Stimulated activated CD4-positive, alpha-beta T cell treated with anti-CD3 and anti-CD28 coated beads, Interleukin-1b, Interleukin-23, amount 100 ng/mL, for 4 hours (primary cell): ENCODE measurements at places on chromosomes 4 and X.

GRCh38 chr4:19164334-19164733, 1087.4 kb upstream of the SLIT2 start:
- no peak for DNase-seq

DNA sequence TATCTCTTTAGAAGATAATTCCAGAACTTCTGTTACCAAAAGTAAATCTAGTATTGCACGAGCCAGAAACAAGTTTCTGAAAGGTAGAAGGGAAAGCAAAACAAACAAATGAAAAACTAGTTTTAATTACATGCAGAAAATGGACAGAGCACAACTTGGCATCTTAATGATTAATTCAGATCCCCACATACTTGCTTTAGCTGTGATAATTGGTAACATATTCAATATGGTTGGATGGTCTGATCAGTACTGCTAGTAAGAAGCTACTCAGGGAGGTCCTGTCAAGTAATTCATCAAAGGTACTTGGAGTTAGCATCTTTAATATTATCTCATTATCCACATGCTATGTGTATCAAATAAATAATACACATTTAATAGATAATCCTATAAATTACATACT, 204.3 kb downstream of the TRAM1L1 start:
- no peak for DNase-seq

- DNase-seq, result no peak
These were observed 501.9 kb downstream of the GABRG1 start for GRCh38 chr4:45621971-45622370.

GRCh38 chr4:66558651-66559050, 888.4 kb upstream of the EPHA5 start:
- no peak for DNase-seq

GRCh38 chr4:104682311-104682710, 187.6 kb upstream of the CXXC4 start:
- DNase-seq, result no peak

DNA sequence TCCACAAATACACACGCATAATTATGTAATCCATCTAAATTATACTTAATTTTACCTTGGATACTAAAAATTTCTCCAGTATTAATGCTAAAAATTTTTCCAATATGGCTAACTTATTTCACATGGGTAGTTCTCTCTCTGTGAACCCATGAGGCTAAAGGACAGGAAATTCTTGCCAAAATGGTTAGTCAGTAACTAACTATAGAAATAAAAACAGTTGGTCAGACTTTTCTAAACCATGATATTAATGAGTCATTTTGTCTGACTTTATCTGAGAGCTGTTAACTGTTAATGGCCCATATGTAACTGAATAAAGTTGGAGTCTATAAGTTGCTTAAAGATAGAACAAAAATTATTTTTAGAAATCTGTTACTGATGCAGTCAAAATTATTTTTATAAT, 549.4 kb downstream of the TLL1 start:
- DNase-seq, result no peak

DNA sequence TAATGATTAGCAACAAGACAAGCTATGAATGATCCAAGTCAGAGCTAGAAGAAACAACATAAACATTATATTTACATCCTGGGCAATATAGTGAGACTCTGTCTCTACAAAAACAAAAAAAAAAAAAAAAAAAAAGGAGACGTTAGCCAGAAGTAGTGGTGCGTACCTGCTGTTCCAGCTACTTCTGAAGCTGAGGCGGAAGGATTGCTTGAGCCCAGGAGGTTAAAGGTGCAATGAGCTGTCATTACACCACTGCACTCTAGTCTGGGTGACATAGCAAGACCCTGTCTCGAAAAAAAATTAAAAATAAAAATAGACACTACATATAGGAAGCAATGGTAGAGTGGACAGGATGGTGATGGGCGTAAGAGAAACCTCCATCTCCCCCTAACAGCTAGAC, 144.6 kb upstream of the VCX3A start:
- DNase-seq, result no peak

GRCh38 chr4:105155426-105155825, 8.8 kb downstream of the TET2 start:
- DNase-seq, result no peak

GRCh38 chrX:118901991-118902390, 72.4 kb upstream of the LONRF3 start:
- DNase-seq, result no peak

DNA sequence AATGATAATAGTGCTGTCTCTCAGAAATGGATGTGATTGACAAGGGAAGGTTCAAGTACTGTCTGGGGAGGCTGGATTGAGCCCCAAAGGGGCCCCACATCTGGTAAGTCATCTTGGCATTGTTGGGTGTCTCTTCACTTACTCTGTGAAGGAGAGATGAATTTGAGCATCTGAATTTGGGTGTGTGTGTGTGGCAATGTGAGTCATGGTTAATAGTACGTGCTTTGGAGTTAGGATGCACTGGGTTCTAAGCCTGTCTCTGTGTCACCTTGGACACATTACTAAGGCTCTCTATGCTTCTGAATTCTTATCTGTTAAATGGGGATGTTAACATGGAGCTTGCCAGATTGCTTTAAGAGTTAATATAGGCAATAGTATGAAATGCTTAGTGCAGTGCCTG, 80.4 kb downstream of the FRAS1 start:
- no peak for DNase-seq

- no peak for DNase-seq
These were observed 57.2 kb downstream of the STBD1 start for GRCh38 chr4:76363556-76364290.

DNA sequence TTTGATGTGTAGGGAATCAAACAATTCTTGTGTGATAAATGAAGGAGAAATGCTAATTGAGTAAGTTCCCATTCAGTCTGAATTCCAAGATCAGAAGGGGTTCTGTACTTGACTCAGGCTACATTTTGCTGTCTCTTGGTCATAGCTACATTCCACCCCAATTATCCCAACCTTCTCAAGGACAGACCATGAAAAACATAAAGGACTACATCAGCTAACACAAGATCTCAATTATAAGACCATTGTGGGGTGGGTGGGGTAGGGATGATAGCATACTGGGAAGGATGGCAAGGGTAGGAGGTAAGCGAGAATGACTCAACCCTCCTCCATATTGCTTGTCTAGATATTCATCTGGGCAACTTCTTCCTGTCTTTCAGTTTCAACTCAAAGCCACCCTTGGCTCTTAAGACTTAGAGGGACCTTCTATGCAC, 87.4 kb upstream of the ETNPPL start:
- no peak for DNase-seq

DNA sequence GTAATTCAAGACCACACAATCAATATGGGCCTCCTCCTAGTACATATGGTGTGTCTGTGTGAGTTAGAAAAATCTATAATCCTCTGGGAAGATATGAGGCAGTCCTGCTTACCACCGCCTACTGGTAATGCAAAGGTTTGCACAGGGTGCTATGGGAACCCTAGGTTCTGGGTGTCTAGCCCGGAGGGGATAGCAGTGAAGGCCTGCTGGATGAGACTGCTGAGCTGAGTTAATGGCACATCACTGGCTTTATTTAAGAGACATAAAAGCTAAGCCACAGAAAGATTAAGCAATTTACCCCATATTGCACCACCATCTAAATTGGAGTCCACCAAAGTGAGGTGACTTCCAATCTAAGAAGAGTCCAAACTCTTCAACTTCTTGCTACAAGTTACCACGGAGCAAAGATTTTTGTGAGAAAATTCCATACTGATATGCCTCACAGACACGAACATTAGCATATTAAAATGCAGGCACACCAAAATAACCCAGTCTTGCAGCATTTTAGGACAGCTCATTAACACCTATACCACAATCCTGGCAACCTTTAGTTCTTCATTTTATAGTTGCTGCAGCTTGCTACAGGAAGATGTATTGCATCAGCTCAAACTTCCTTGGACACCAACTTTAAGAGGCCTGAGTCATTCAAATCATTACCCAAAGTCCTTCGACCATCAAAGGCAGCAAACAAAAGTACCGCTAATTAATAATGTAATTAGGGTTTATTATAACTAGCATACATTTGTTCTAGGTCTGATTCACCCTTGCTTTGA, 13.7 kb downstream of the DGKK start:
- no peak for DNase-seq

DNA sequence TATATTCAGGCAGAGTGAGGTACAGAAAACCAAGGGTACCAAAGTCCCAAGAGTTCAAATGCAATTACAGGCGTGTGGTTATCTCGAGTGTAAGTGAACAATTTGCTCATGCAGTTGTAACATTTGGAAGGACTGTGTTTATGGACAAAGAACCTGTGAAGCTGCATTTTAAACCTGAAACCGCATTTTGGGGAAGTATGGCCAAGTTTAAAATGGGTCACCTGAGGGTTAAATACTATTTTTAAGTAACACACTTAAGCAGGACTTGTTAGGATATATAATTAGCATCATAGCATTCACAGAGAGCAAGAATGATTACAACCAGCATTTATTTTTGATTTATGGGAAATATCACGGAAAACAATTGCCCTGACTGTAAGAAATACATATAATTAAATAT, 79.1 kb upstream of the LCORL start:
- DNase-seq, result no peak

GRCh38 chr4:78432896-78433295, 118.7 kb upstream of the ANXA3 start:
- DNase-seq, result no peak

- DNase-seq, result no peak
These were observed 68.4 kb upstream of the BMPR1B start for GRCh38 chr4:94689155-94689860.

GRCh38 chrX:45347877-45348276, 147.2 kb upstream of the DIPK2B start:
- no peak for DNase-seq

- no peak for DNase-seq
These were observed 123.2 kb downstream of the FHIP1A start for GRCh38 chr4:151532001-151532708.

- no peak for DNase-seq
These were observed 515.3 kb upstream of the ARX start for GRCh38 chrX:25531096-25531495.

- DNase-seq, result no peak
These were observed 23.6 kb upstream of the HMGB3 start for GRCh38 chrX:150959557-150959956.

- DNase-seq, result no peak
These were observed 172.9 kb downstream of the DCLK2 start for GRCh38 chr4:150250998-150251651.

GRCh38 chr4:51906167-51906958, 63.4 kb downstream of the DCUN1D4 start:
- no peak for DNase-seq

DNA sequence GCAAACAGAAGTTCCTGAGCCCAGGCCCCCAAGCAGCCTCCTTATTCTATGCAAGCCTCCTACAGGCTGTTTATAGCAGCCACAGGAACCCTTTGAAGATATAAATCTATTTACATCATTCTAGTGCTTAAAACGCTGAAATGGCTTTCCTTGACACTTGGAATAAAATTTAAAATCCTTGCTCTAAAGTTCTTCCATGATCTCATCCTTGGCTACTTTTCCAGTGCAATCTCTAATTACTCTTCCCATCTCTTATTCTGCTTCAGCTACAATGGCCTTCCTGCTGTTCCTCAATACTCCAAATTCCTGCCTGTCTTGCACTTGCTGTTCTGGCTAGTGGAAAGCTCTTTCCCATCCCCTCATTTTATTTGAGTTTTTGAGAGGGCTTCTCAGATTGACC, 634.2 kb upstream of the NR3C2 start:
- DNase-seq, result no peak

DNA sequence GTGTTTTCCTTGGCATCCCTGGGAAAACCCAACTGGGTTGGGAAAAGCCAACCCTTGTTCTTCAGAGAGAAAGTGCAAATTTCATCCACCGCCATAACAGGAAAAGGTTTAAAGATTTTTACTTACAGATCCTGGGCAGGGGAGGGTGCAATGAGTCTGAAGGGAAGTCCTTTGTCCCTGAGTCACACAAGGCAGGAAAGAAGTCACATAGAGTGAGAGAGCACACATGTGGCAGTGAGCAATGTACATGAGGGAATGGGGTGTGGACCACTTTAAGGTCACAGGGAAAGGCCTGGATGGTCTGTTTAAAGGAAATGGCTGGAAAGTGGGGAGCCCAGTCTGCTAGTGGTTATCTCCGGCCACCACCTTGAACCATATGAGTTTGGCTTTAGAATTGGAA, 248.9 kb downstream of the HS3ST1 start:
- no peak for DNase-seq

- no peak for DNase-seq
These were observed 118.7 kb downstream of the EFHC2 start for GRCh38 chrX:44224760-44225159.

DNA sequence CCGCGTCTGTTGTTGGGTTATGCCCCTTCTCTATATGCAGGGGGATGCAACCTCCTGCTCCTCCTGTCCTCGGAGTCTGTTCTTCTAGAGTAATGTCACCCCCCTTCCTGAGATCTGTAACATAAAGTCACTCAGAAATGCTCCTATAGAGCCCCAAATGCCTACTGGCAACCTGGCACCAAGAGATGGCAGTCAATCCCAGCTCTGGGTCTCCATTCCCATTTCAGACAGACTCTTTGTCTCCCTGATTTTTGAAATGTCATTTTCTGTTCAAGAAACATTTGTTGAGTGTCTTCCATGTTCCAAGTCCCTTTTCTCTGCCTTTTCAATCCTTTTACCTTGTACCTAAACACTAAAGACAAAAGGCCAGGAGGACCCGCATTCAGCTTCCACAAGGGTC, 9.6 kb upstream of the PRDM8 start:
- no peak for DNase-seq

DNA sequence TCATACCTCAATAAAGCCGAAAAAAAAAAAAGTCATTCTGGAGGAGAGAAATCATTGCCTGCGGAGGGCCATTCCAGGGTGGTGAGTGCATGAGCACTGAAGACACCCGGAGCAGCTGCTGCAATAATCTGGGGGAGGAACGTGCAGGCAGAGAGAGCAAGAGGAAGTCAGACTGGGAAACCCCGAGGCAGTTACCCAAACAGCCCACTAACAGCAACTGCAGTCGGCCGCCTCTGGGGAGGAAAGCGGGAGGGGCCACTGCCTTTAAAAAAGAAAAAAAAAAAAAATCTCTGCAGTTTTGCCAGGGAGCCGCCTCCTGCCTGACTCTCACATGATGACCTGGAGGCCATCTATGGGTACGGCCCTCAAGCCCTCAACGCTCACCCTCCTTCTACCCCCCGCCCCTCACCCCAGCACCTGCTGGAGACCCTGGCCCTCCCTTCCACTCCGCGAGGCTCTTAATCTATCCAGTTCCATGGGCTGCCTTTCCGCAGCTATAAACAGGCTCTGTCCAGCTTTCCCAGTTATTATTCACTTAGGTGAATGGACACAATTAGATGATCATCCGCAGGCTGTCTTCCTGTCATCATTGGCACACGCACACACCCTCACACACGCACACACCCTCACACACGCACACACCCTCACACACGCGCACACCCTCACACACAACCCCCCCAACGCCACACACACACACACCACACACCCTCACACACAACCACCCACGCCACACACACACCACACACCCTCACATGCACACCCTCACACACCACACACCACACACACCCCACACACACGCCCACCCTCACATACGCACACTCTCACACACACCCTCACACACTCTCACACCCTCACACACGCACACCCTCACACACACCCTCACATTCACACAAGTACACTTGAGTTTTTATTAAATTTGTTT, 3.4 kb upstream of the AVPR2 start:
- no peak for DNase-seq
